ENCODE measurements at places on chromosomes 4 and X.

GRCh38 chrX:106144755-106145639 lies 23.1 kb upstream of the PWWP3B start:
- DNase-seq: no peak

GRCh38 chr4:8585721-8586212 lies 5.6 kb downstream of the GPR78 start:
- no peak for DNase-seq

DNA sequence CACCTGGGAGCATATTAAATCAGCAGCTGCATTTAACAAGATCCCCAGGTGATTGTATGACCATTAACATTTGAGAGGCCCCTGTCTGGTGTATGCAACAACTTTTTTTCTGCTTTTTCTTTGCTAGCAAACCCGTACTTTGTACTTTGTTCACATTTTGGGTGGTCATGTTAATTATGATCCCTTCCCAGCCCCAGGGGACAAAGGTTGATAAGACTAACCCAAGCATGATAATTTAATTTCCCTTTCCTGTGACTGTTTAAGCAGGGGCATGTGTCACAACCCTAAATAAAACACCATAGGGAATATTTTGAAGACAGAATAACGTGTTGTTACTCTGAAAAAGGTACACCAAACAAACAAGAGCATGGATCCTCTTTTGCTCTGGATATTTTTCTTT lies 332.0 kb downstream of the PCDH18 start:
- no peak for DNase-seq

DNA sequence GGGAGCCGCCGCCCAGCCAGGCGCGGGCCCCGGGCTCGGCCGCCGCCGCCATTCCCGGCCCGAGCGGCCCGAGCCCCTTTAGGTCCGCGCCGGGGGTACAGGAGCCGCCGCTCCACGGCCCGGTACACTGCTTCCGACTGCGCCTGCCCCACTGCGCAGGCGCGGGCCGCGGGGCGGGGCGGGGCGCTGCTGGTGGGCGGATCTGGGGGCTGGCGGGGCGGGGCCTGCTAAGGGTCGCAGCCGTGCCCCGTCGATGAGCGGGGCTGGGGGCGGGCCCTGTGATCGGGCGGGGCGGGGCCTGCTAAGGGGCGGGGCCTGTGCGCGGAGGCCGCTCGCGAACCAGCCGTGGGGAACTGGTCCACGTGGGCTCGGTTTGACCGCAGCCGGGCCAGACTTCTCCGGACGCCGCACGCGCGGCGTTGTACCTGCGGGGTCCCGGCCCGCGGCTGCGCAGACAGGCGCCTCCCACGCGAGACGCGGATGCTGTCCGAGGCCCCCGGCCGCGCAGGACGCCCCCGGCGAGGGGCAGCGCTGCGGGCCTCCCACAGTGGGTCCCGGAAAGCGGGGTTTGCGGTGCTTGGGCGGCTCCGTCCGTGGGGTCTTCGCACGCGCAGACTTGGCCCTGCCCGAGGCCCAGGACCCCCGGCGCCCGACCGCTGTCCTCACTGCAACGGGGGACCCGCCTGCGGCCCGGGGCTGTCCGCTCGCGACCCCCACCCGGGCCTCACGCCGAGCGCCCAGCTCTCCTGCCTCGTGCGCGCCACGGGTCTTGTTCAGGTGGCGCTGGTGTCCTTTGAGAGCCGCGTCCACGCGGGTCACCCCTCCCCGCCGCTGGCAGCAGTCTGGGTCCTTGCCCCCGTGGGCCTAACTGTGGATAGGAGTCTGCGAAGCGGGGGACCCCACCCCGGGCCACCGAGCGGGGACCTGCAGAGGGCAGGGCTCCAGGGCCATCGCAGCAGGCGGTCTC lies at the start of gene DGKQ:
DGKQ (minus strand) TSS at position 139 of the 967 bp plus-strand sequence; CDS start at position 52, 87 bp downstream.
- peak; percentile 89 for DNase-seq

DNA sequence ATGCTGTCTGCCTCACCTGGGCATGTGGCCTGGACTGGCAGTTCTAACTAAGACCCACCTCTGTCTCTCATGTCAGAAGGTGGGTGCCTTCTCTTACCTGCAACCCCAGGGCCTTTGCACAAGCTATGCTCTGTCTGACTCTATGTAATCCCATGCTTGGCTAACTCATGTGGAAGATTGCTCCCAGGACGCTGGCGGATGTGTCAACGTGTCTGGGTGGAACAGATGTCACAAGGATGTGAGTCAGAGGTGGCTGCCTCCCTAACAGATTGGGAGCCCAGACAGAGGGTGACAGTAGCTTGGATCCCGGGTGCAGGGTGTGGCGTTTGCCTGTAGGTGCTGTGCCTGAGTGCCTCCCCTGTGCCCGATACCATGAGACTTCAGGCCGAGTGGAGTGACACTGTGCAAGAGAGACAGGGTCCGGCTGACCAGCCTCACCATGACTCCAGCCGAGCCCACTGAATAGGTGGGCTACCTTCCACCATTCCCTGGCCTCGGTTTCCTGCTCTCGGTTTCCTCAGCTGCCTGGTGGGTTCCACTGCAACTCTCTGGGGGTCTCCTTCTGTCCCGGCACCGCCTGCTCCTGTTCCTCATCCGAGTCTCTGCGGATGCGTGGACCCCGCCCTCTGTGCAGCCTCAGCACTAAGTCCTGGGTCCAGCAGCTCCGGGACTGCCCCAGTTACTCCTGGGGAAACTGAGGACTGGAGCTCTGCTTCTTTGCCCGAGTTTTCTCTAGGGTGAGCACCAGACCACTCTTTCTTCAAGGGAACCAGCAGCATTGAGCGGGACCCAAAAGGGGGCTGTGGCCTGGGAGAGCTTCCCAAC lies 11.0 kb downstream of the SH3BP2 start:
- no peak for DNase-seq

DNA sequence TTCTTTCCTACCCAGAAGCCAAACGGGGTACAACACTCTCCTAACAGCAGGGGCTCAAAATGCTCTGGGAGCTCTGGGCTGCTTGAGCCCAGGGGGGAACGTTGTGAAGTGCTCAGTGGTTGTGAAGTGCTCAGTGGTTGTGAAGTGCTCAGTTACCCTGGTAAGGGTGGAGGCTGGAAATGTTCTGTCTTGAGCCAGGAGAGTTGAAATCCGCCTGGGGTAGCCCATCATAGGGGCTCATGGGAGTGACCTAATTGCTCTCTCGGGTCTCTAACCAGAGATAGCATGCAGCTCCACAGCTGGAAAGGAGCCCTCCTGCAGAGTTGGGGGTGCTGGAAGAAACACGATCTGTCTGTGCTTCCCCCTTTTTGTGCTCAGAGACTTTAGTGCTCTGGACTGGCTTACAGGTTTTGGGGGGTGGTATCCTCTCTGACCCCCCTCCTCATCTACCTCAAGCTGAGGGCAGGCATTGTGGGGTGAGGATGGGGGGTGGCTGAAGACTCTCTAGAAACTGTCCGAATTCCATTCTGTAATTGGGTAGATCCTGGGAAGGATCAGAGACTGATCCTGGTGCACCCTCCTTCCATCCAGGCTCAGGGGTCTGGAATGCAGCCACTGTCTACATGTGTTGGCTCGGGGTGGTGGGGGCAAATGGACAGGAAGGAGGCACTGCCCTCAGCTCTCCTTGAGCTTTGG lies 2.7 kb downstream of the EFNB1 start:
- DNase-seq: no peak

GRCh38 chr4:179803857-179804256 lies 2361.6 kb upstream of the AGA start:
- DNase-seq: no peak

All from muscle of back (tissue), 13 donors.